ENCODE measurements at places on chromosomes 13 and 19.

DNA sequence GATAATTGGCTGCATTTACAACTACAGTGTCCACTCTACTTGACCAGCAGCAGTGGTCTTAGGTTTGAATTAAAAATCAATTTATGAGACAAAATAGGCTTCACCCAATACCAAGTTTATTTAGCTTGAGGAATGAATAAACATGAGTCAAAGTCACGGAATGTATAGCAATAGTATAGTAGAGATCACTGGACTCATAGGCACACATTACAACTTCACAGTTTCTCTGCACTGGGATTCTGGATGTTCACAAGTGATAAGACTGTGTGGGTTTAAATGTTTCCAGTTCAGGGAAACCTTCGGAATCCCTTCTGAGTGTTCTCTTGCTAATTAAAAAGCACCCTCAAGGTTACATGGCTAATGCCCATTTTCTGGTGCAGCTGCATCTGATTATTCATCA, 1064.9 kb downstream of the SLITRK5 start:
- no peak for DNase-seq

GRCh38 chr19:46901701-46902401, 41.1 kb downstream of the ARHGAP35 start:
- no peak for DNase-seq

DNA sequence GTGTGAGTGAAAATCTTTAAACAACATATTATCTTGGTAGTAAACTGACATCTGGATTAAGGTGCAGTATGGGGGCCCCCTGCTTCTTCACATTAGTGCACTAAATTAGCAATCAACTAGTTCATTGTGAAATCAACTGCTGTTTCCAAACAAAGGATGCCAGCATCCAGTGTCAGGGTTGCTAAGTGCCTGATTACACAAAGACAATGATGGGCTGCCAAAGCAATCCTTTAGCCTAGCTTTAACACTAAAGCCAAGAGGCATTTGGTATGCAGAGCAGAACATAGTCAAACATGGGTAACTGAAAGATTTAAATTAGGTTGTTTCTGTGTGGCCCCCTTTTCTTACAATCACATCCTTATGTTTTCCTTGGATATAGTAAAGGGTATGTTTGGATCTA, 543.1 kb upstream of the SLITRK5 start:
- no peak for DNase-seq

DNA sequence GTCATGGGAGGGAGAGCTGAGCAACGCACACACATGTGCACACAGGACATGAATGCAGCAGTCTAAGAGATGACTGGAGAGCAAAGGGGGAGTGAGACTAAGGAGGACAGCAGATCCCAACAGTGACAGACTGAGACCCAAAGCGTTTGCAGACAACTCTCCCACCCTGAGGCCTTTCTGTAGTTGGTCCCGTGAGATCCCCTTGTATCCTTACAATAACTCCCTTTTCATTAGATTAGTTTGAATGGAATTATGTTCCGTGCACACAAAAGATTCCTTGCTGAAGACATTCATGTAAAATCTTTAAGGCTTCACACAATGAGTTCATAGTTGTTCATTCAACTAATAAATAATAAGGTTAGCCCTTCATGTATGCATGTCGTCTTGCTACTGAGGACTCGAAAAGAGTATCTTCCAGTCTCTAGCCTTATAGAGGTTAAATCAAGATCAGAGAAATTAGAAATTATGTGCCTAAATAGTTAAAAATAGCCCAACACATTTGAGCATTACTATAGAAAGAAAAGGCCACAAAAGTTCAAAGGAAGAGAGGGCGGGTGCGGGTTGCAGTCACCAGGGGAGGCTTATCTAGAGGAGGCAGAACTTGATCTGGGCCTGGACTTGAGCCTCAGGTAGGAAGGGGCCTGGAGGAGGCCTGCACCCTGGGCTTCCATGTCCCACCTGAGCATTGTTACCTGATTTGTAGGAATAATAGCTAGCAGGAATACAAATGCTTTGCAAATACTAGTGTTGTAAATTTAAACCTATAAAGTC, 3.1 kb upstream of the GTF3A start:
- DNase-seq: no peak

DNA sequence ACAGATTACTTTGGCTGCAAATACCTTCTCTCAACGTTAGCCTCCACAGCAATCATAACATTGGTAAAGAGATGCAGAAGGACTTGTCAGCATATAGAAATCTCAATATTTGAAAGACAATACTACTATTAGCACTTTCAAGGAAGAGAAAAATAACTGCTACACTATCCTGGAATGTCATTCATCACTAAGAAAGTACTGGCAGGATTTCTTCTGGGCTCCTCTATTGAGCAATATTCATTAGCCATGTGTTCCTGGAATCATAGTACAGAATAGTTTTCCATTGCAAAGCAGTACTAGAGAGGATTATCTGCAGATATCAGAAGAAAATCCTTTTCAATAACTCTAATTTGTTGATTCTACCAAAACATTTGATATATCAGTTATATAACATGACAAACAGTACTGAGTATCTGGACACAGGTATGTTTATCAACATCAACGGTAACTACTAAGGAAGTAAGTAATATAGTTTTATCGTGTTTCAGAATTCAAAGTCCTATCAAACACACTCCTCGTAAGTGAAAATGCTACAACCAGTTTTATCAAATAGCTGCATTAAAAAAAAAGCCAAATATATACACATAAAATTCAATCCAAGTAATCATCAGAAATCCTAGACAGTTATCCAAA, 27.3 kb downstream of the INTS6 start:
- DNase-seq: no peak

- no peak for DNase-seq
Measured at GRCh38 chr13:52345631-52346251, 60.2 kb downstream of the THSD1 start.

DNA sequence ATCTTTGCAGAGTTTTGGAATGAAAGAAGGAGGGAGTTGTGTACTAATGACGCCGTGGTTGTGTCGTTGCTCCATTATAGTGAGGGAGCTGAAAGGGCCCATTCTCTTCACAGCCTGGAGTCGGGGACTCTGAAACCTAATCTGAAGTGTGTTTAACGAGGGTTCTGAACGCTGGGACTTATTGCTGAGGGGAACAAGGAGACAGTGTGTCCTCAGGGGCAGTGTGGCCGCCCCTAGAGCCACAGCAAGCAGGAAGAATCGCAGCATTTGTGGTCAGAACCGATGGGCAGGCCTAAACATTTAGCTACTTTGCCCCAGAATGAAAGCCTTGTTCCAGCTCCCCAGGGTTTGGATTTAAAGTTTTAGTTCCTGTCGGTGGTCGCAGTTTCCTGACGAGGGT, 156.4 kb upstream of the RNF113B start:
- DNase-seq: no peak

- no peak for DNase-seq
Measured at GRCh38 chr13:73997964-73998363, 136.2 kb downstream of the KLF12 start.

- no peak for DNase-seq
Measured at GRCh38 chr19:8438236-8438635, 6.5 kb upstream of the HNRNPM start.

DNA sequence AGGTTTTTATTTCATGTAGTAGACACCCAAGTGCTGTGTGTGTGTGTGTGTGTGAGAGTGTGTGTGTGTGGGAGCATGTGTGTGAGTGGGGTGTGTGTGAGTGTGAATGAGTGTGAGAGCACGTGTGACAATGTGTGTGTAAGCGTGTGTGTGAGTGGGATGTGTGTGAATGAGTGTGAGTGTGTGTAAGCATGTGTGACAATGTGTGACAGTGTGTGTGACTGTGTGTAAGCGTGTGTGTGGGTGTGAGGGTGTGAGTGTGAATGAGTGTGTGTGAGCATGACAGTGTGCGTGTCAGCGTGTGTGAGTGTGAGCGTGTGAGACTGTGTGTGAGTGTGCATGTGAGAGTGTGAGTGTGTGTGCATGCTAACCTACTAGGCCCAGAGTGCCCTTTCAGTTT, 15.3 kb downstream of the NOVA2 start:
- DNase-seq: no peak

GRCh38 chr19:55698256-55698655, 23.2 kb downstream of the EPN1 start:
- no peak for DNase-seq

- no peak for DNase-seq
Measured at GRCh38 chr13:77820431-77821149, 98.0 kb downstream of the EDNRB start.

- DNase-seq: no peak
Measured at GRCh38 chr19:55310498-55310897, 14.6 kb downstream of the TMEM150B start.

- no peak for DNase-seq
Measured at GRCh38 chr13:109393045-109393444, 393.3 kb downstream of the IRS2 start.

DNA sequence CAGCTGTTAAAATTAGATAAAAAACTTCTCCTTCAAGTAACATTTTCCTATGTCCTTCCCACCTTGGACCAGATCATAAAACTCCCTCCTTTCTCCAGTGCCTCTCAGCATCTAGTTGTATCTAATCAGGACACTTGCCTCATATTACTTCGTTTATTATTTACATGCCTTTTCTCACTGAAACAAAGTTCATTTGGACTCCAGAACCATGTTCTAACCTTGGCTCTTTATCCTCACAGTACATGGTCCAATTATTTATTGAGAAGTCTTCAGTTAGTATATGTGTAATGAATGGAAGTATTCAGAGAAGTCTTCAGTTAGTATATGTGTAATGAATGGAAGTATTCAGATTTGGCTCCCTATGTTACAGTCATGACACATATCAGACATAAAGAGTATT, 342.7 kb downstream of the OXGR1 start:
- no peak for DNase-seq

DNA sequence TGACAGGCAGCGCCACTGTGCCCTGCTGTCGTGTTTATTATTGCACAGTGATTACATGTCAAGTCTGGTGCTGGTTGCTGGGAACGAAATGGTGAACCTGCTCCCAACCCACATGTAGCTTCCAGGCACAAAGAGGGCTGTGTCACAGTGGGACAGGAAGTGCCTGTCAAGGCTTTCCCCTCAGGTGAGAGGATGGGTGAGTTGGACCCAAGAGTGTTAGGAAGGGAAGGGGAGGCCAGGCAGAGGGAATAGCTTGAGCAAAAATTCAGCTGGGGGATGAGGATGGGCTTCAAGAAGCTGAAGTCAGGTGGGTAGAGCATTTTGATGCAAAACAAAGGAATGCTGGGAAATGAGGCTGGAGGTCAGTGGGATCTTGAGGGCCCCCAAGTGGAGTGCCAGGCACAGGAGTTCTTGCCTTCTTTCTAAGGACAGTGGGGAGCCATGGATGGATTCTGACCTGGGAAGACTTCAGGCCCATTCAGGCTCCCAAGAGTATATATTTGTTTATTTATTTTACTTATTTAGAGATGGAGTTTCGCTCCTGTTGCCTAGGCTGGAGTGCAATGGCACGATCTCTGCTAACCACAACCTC, 8.5 kb upstream of the QTRT1 start:
- DNase-seq: no peak

GRCh38 chr19:15643387-15643786, 2.7 kb downstream of the CYP4F3 start:
- no peak for DNase-seq

DNA sequence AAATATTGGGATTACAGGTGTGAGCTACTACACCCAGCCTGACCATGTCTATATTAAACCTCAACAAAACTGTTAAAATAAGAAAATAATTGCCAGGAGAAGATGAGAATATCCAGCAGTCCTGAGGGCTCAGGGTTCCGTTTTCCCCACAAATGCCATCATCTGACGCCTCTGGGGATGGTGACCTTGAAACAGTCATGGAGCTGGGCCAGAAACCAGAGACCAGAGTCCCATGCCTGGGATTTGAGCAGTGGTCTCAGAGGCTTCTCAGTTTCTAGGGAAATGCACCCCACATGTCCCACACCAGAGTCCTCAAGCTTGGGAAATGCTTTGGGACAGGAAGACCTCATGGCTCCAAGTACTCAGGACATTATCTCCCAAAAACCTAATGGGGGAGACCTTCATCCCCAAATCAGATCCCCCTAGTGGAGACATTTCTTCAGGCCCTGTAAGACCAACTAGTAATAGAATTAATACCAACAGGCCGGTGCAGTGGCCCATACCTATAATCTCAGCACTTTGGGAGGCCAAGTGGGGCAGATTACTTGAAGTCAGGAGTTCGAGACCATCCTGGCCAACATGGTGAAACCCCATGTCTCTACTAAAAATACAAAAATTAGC, 2.9 kb upstream of the MAP1S start:
- no peak for DNase-seq

DNA sequence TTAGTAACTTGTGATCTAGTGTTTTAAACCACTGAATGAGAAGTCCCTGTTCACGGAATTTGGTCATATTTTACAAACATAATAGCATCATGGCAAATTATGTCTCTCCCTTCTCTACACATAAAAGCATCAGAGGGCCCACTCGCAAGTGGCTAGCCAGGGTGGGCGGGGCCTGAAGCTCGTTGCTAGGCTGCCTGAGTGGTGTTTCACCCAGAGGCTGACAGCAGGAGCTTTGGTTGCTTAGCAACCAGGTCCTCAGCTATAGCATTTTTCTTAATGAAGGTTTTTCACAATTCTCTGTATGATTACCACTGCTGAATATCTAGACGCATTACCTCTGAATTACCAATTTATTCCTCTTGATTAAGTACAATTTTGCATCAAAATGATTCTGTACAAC, 126.5 kb downstream of the NALCN start:
- DNase-seq: no peak

DNA sequence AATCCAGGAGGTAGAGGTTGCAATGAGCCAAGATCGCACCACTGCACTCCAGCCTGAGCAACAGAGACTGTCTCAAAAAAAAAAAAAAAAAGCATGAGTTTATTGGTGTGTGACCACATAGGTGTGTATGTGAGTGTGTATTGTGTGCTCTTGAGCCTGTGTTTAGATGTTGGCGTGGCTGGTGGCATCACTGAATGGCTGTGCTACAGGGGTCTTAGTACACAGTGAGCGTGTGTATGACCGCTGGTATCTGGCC, 2.5 kb downstream of the SLC1A5 start:
- DNase-seq: no peak

DNA sequence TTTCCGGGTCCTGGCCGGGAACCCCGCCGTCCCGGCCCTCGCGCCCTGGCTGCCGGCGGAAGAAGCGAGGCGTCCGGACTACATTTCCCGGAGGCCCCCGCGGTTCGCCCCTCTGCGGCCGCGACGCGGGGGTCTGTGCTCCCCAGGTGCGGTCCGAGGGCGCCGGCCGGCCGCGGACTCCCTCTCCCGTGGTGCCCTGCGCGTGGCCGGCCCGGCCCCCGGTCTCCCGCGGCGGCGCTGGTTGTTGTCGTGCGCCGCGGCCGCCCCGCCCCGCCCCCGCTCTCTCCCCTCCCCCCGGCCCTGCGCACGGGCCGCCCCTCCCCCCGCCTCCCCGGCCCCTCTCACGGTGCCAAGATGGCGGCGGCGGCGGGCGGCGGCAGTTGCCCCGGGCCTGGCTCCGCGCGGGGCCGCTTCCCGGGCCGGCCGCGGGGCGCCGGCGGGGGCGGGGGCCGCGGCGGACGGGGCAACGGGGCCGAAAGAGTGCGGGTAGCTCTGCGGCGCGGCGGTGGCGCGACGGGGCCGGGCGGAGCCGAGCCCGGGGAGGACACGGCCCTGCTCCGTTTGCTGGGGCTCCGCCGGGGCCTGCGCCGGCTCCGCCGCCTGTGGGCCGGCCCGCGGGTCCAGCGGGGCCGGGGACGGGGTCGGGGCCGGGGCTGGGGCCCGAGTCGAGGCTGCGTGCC, at the start of gene KMT2B:
KMT2B (plus strand) TSS at position 339 of the 680 bp plus-strand sequence; CDS start at position 355, 16 bp downstream.
- DNase-seq: peak; percentile 38

GRCh38 chr13:64078480-64078936, 2662.9 kb upstream of the PCDH20 start:
- no peak for DNase-seq

All from stimulated activated CD8-positive, alpha-beta memory T cell treated with anti-CD3 and anti-CD28 coated beads, Interleukin-4, amount 100 ng/mL, for 1 hour (primary cell).